Astrocyte (in vitro differentiated cells and primary cell): ENCODE measurements at places on chromosomes 7 and 10. TPM values are rescaled to one million over a fixed set of nuclear protein-coding genes. Genes with fewer than 3 reads are reported as not detected.

Gene FAM237B
- total RNA-seq: not detected in 2 replicates

Gene OR2A12
- not detected in 2 replicates for total RNA-seq

Gene FKBP9
- total RNA-seq: 157 and 199 TPM in 2 replicates

Gene TMEM270
- not detected in 2 replicates for total RNA-seq

Gene GNG11
- total RNA-seq: 7.7 and 8.8 TPM in 2 replicates

Gene AZGP1
- not detected in 2 replicates for total RNA-seq

Gene IGFBP1
- total RNA-seq: not detected in 2 replicates

DNA sequence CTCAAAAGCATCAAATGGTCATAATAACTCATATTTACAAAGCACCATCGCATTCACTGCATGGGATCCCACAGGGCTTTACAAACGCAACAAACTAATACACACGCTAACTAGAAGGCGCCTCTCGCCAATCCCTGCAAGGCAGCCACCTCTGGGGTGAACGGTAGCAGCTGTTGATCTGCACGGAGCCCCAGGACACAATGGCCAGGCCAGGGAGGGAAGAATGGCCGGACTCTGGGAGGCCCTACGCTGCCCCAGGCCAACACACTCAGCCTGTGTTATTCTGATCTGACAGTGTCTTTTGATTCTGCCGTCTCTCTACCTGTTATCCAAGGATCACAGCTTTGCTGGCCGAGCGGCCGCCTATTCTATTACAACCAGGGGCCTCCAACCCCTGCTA, 41.8 kb downstream of the HABP2 start:
- H3K27me3 ChIP-seq: peaks cover 2% of the 10 kb centered on the region
- H3K4me1 ChIP-seq: no peaks in the 10 kb centered on the region
- H3K36me3 ChIP-seq: no peaks in the 10 kb centered on the region
- no peak for DNase-seq

Gene GRID1
- total RNA-seq: 0.48 and 0.75 TPM in 2 replicates
